ENCODE measurements at places on chromosomes 4 and X.

DNA sequence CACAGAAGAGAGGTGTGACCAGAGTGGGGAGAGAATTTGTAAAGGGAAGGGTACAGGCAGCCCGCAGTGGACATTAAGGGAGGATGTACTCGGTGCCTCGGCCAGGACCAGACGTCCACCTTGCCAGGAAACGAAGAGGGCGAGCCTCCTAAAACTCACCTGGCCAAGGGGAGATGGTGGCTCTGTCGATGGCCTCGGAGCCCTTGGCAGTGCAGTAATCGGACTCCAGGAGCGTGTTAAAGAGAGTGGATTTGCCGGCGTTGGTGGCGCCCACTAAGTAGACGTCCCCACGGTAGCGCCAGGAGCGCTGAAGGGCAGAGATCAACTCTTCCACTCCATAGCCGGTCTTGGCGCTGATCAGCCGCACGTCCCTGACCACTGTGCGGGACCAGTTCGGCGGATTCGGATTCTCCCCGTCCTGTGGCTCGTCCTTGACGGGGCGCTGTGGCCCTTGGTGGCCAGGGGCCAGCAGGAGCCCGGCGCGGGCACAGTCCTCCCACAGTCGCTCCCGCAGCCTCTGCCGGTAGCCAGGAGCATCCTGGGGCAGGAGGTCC is 1.0 kb downstream of the NOA1 start:
- no peak for DNase-seq

DNA sequence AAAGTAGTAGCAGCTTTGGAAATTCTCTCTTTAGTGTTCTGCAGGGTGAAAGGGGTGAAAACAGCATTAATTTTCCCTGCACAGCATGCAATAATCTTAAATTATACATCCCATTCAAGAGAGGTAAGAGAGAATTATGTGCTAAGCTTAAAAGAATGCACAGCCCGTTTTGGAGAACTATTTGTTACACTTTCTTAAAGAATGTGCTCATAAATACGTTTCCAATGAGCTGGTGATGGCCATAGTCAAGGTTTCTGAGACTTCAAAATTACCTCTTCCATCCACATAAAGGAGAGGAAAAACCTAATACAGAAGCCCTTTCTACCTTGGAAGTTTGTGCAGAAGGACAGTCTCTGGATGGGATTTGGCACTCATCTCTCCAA is 766.7 kb upstream of the TENM3 start:
- no peak for DNase-seq

DNA sequence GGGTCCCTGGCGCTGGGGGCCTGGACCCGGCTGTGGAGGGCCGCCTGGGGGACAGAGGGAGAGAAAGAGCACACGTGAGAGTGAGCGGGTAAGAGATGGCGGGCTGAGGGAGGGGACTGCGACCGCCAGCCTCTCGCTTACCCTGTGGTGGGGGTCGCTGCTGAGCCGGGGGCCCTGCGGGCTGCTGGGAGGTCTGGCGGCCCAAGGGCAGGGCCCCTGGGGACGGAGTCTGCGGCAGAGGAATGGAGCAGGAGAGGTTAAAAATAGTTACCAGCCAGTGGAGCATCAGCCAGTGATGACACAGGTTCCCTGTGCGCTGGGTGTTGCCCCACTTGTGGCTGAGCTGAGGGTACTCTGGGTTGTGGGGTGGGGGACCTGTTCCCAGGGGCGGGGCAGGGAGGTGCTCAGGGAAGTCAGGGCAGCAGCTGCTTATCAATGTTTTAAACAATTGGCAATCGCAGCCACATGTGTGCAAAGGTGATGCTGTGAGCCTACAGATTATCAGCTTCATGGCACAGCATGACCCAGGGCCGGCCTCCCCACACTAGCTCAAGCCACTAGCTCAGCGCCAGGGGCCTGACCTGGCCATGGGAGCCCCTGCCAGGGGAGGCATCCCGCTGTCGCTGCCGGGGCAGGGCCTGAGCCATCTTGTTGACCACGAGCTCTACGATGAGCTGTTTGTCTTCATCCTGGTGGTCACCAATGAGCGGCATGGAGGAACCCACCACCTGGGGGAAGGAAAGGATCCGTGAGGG is 7.5 kb upstream of the TIMP1 start:
- DNase-seq = no peak

DNA sequence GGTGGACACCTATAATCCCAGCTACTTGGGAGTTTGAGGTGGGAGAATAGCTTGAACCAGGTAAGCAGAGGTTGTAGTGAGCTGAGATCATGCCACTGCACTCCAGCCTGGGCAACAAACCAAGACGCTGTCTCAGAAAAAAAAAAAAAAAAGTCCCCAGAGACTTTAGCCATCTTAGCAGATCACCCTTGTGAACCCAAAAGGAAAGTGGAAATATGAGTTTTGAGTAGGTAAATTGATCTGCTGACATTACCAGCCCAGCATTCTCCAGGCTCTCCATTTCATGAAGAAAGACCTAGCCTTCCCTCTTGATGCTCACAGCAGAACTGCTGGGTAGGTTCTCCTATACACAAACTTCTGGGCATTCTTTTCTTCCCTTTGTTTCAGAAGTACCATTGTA is 24.5 kb upstream of the HNRNPD start:
- no peak for DNase-seq

- DNase-seq = peak; percentile 63
Observed at GRCh38 chrX:71492231-71493065, 40.5 kb upstream of the OGT start.

DNA sequence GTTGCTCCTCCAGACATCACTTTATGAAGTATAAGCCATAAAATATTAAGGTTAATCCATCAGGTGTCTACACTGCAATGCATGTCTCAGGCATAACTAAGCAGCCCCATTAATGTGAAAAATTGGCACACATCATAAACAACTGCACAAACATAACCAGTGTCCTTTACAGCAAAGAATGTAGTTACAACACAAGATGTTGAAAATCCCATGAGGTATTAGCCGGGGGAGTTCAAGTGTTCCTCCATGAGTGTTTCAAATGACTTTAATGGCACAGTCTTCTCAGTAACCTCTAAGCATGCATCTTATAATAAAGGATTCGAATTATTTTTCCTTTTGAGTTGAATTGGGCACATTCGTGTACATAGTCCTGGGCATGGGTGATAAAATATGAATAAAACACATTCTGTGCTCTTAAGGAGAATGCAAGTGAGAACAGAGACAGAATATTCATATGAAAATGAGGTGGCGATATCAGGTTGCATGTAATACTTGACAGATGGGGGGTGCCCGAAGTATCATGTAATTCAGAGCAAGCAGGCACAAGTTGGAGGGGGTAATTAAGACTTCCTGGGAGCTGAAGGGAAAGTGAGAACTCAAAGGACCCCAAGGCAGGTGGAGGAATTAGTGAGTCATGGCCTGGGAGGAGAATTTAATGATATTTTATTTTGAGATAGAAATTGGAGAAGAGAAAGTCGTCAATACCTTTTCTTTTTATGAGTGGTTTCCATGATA is 18.2 kb upstream of the VCX2 start:
- no peak for DNase-seq

DNA sequence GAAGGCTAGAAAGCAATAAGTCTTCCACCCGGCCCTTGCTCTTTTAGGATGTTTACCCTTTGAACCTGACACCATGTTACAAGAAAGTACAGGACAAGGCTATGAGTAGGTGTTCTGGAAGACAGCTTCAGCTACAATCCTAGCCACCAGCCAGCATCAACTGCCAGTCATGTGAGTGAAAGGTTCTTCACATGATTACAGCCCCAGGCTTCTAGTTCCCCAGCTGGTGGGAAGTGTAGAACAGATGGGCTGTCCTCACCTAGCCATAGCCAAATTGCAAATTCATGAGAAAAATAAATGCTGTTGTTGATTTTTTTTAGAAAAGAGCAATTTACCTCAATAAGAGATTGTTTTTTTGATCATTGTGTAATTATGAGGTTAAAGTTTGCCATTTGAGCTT is 60.8 kb downstream of the GRXCR1 start:
- no peak for DNase-seq

DNA sequence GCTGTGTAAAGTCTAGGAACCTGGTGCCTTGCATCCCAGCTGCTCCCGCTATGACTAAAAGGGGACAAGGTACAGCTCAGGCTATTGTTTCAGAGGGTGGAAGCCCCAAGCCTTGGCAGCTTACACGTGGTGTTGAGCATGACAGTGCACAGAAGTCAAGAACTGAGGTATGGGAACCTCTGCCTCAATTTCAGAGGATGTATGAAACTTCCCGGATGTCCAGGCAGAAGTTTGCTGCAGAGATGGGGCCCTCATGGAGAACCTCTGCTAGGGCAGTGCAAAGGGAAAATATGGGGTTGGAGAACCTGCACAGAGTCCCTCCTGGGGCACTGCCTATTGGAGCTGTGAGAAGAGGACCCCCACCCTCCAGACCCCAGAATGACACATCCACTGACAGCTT is 76.6 kb downstream of the DDX60 start:
- no peak for DNase-seq

DNA sequence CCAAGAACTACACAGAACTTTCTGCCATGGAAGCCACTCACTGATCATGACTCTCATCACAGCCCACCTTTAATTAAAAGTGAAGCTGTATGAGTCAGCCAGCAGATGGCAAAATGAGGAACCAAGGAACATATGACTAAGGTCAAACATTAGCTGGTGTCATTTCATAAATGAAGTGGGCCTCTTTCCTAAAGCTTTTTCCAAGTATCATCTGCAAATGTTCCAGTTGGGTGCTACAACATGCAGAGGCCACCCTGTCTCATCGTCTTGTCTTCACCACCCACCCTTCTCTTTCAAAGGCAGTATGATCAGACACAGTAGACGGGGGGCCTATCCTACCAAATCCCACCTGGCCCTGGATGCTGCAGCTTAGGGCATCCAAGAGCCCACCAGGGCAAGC is 9.2 kb upstream of the EOLA1 start:
- DNase-seq = no peak

GRCh38 chr4:145799223-145799622 is 119.3 kb downstream of the C4orf51 start:
- no peak for DNase-seq

DNA sequence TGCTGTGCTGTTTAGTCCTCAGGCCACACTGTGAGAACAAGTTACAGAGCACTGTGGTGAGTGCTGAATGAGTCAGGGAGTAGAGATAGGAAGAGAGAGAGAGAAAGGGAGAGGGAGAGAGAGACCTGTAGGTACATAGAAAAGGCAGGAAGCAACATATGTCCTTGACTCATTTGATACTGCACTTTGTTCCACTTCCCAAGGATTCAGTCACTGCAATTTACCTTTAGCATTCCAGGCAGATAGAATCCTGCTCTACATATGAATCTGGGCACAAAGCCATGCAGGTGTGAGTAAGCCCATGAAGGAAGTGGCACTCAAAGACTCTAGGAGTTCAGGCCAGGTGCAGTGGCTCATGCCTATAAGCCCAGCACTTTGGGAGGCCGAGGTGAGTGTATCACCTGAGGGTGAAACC is 1.0 kb upstream of the DAPP1 start:
- no peak for DNase-seq

DNA sequence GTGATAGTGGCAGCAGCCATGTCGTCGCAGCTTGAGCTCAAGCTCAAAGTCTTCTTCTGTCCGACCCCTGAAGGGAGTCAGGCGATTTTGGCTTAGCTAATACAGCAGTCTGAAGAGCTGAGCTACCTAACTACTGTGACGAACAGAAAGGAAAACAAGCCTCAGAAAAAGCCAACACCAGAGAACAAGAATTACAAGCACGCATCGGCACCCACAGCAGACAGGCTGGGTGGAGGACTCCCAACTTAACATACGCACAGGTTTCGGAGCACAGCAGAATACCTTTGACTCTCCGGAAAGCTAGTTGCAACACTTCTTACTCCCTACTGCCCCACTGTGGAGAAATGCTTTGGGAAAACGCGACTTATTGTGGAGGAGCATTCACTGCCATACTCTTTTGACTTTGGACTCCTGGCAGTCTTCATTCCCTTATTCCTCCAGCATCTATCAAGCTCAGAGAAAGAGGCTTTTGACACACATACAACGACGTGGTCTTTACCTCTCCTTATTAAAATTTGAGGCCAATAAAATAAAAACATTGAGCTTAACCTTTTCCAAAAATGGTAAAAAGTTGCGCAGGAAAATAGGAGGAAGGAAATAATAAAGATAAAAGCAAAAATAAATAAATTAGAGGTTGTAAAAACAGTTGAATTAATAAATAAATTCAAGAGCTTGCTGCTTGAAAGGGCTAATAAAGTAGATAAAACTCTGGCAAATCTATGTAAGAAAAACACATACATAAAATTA is 41.3 kb upstream of the GPC3 start:
- DNase-seq = peak; percentile 7

DNA sequence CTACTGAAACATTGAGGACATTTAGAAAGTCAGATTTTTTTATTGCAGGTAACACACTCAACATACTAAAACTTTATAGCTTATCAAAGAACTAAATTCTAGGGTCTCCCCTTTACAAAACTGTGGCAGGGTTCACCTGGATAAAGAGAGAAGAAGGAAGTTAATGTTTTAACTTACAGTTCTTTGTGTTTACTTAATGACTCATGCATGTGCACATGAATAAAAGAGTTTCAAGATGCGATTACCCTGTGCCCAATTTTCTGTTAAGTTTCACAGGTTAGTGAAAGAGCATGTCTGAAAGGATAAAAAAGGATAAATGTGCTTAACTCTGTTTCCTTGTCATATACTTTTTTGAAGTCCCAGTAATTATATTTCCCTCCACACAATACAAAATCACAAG is 16.8 kb downstream of the DCAF8L1 start:
- no peak for DNase-seq

DNA sequence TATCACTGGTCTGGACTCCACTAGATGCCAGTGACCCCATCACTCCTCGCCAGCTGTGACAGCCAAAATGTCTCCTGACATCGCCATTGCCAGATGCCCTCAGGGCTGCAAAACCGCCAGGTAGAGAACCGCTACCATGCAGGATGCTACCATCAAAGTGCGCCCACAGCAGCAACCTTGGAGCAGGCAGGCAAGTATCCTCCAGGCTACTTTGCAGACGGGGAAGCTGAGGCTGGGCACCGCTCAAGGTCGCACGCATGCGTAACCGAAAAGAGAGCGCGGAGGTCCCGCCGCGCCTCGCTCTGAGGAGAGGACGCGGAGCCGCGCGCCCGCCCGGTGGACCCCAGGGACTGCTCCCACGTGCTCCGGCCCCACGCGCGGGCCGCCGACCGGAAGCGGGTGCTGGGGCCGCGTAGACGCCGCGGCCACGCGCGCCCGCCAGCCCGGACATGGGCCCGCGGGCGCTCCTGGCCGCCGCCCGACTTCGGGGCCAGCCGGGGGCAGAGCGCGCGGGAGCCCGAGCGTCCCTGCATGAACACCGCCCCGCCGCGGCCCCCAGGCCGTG is at the start of gene STS:
Gene STS (plus strand): TSS at position 300 of the 565 bp plus-strand sequence. CDS start 105,488 bp downstream, outside the sequence.
- peak; percentile 23 for DNase-seq

- no peak for DNase-seq
Observed at GRCh38 chr4:174278467-174278866, 5.0 kb downstream of the FBXO8 start.

DNA sequence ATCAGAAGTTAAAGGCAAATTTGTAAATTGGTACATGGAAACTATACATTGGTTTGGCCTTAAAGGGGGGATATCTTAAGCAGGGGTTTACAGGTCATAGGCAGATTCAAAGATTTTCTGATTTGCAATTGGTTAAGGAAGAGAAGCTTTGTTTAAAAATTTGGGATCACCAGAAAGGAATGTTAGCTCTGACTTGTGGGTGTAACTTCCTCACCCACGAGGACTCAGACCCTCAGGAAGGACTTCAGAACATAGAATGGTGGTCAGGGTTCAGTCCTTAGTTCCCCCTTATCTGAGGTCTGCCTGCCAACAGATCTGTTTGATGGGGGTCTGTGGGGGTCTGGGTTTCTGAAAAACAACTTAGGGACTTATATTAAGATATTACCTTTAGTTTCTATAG is 427.4 kb upstream of the DIPK2B start:
- DNase-seq = no peak
